Fibroblast of skin of scalp (primary cell): ENCODE measurements at places on chromosomes 1 and 21.
A peak's percentile ranks its signal among the peaks of the same experiment; 100 is the strongest.

GRCh38 chr1:223444411-223444810 is 51.2 kb downstream of the CCDC185 start:
- no peak for DNase-seq

DNA sequence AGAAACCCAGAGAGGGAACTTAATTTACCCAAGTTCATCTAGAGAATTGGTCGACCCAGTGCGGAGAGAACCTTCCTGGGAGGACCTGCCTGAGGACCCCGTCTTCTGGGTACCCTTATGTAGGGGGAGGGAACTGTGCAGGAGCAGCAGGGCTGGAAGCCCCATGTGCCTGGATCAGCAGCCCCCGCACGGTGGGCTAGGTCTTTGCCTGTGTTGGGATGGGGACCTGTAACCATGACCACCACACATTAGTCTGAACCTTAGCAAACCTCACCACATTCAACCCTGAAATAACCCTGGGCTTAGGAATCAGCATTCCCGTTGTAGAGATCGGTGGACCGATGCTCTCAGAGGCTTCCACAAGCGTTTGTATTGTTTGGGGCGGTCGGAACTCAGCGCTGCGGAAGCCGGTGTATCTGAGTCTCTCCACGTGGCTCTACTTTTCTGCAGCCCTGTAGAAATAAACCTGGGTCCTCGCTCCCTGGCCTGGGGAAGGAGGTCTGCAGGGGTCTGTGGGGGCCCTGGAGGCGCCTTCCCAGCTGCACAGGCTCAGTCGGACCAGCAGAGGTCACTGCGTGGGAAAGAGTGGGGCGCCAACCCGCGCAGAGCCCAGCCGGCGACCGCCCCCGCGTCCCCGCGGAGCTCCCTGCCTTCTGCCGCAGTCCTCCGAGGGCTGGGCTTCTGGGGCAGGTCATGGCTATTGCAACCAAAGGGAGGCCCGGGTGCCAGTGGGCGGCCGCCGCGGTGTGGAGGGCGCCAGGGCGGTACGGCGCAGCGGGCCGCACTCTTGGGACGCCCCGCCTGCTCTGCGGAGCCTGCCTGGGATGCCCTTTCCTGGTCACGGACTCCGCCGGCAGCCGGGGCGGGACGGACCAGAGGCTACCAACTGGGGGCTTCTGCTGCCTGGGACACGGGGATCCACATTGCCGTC is 36.2 kb upstream of the KCNA10 start:
- DNase-seq, result peak; percentile 18

- no peak for DNase-seq
These were observed 26.1 kb downstream of the METTL13 start for GRCh38 chr1:171807556-171807955.

DNA sequence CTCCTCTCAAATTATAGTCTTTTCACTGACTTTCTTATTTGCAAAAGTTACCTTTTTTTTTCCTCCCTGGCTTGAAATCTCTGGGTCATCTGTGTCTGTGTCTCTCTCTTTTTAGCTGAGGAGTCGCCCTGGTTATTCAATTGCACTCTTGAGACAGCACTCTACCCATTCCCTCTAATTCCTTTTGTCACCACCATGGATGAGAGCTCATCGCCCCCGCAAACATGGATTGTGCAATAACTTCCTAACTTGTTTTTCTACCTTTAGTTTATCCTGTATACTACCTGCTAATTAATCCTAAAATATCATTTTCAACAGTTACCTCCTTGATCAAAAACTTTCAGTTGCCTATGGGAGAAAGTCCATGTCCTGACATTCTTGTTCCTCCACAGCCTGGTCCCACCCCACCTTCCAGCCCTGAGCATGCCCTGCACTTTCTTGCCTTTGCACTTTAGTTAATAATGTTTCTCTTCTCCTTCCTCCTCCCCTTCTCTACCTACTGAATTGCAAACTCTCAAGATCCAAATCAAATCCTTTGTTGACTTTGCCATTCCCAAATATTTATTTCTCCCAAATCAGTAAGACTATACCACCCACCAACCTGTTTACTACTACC is 110.4 kb upstream of the MAGI3 start:
- no peak for DNase-seq

GRCh38 chr1:5311634-5312292 is 657.4 kb downstream of the AJAP1 start:
- DNase-seq, result no peak

DNA sequence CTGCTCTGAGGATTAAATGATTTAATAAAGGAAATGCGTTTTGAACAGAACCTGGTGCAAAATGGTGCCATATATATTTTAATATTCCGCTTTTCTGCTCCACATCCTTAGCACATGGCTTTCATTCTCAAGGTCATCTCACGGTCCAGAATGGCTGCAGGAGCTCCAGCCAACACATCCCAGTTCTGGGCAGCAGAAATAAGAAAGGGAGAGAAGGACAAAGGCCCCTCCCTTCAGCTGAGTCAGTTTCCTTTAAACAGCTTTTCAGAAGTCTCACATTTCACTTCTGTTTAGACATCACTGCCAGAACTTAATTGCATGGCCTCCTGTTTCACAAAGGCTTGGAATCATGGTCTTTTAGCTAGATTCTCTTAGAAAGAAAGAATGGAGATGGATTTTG is 75.2 kb upstream of the LRRN2 start:
- DNase-seq, result no peak
